ENCODE measurements at places on chromosomes 2 and 18.
A peak's percentile ranks its signal among the peaks of the same experiment; 100 is the strongest.

GRCh38 chr2:224562831-224563230 is 22.3 kb downstream of the CUL3 start:
- no peak for DNase-seq

- DNase-seq: no peak
Measured at GRCh38 chr18:68282232-68282631, 432.7 kb downstream of the TMX3 start.

DNA sequence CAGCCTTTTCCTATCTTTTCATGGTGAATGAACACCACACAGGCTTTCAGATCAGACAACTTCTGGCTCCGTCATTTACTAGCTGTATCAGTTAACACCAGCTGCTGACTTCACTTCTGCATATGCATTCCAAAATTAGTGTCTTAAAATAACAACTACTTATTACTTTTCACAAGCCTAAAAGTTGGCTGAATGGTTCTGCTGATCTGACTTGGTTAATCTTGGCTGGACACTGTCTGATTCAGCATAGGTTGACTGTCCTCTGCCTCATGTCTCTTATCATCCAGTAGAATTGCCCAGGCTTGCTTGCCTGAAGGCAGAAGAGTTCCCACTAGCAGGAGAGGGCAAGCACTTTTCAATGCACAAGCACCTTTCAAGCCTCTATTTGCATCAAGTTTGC is 72.7 kb downstream of the MARCHF4 start:
- DNase-seq: no peak

GRCh38 chr2:217797165-217797564 is 205.6 kb downstream of the TNS1 start:
- DNase-seq: peak; percentile 4

- DNase-seq: peak; percentile 47
Measured at GRCh38 chr18:36296650-36297416, 680 bp upstream of the FHOD3 start.

DNA sequence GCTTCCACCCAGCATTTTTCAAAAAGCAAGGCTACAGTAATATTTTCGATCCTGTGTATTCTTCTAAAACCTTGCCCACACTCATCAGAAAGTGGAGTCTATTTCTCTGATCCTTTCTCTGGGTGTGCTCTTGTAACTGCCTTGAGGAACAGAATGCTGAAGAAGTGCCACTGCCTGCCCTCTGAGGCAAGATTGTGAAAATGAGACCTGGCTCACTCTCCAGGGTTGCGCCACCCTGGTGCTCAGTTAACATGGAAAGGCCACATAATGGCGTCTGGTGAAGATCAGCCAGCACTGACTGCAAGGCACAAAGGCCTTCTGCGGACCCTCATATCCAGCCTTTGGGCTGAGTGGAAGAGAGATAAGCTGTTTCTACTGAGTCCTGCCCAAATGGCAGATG is 11.2 kb upstream of the SH3RF3 start:
- no peak for DNase-seq

Data from tibial nerve (tissue), 4 donors.